ENCODE measurements at places on chromosomes 7 and 10.

DNA sequence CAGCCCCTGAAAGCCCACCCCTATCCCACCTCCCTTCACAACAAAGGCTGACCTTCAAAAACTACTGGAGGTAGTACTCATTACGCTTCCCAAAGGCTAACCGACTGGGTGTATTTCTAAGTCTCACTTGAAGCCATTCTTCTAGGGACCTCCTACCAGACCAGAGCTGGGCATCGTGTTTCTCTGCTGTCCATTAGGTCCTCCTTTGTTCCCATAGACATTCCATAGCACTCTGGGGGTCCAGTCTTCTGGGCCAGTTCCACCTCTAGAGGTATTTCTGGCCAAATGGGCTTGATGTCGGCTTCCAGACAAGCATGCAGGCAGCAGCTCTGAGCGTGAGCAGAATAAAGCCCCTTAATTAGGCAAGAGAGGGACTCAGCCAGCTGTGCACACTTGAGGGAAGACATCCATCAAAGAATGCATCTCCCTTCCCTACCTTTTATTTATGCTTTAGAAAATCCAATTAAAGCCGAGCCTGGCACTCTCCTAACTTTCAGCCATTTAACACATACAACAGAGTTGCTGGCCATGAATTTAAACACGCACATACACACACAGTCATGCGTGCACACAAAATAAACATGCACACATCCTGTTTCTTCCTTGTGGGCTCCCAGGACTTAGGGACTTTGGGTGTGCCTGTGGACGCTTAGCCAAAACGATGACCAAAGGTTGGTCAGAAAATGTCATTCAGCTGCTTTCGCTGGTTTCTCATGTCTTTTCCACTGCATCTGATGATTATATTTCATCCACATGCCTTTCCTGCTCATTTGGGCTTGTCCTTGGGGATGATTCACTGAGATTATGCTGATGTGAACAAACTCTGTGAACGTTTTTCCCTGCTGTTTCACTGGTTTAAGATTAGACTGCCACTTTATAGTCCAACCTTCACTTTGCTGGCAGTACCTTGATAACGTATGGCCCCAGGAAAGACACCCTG lies 362.0 kb upstream of the NFE2L3 start:
- DNase-seq = no peak

DNA sequence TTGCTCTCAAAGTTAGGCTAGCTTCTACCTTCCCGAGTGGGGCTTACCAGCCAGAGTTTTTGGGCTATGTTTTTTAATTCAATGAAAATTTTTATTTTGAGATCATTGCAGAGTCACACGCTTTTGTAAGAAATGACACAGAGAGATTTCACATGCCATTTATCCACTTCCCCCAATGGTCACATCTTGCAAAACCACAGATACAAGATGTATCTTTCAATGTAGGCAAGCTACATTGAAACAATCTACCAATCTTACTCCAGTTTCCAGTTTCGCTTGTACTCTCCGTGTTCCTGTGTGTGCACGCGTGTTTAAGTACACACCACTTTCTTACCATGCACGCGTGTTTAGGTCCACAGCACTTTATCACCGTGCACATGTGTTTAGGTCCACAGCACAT lies 89.4 kb upstream of the LEP start:
- DNase-seq = no peak

GRCh38 chr7:102181517-102181916 lies 105.2 kb upstream of the SH2B2 start:
- DNase-seq = no peak

GRCh38 chr10:63528084-63528744 lies 7.0 kb downstream of the REEP3 start:
- no peak for DNase-seq

GRCh38 chr10:122632031-122632430 lies 67.6 kb downstream of the C10orf120 start:
- no peak for DNase-seq

Measured in GM12865 (cell line).